ENCODE measurements at places on chromosomes 4 and X.

DNA sequence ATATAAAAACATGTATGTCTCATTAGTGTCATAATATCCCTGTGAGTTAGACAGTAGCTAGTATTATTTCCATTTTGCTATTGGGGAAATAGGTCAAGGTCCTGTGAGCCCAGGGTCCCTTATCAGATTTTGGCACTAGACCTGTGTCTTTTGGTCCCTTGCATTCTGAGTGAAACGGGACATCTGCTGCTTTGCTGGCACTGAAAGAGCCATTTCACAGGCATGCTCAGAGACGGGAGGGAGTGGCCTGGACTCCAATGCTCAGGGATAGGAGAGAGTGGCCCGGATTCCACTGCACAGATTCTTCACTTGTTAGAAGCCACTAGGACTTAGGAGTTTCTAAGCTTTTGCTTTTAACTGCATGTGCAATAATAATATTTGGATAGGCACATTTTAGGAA lies 177.2 kb downstream of the TSPAN5 start:
- DNase-seq, result no peak

GRCh38 chr4:82704156-82704555 lies 94.4 kb downstream of the SCD5 start:
- no peak for DNase-seq

GRCh38 chr4:81632581-81633299 lies 161.0 kb upstream of the RASGEF1B start:
- DNase-seq, result no peak

DNA sequence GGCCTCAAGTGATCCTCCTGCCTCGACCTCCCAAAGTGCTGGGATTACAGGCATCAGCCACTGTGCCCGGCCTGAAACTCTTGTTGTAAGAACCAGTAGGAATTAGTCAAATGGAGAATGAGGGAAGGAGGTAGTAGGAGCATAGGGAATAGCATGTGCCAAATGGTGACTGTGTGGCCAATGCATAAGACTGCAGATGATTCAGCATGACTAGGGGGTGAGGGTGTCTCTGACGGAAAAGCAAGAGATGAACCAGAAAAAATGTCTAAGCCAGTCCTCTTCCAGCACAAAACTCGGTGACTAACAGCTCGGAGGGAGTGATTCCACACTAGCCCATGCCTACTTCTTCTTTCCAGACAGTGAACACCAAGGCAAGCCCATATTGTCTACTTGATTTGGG lies 58.2 kb upstream of the DUSP21 start:
- DNase-seq, result no peak

GRCh38 chr4:173009129-173009823 lies 159.3 kb upstream of the GALNT7 start:
- no peak for DNase-seq

Measured in T-helper 17 cell (primary cell).